ENCODE measurements at places on chromosomes 3 and 15.
A peak's percentile ranks its signal among the peaks of the same experiment; 100 is the strongest.

GRCh38 chr3:110887176-110887575, 184.4 kb upstream of the NECTIN3 start:
- DNase-seq, result no peak

DNA sequence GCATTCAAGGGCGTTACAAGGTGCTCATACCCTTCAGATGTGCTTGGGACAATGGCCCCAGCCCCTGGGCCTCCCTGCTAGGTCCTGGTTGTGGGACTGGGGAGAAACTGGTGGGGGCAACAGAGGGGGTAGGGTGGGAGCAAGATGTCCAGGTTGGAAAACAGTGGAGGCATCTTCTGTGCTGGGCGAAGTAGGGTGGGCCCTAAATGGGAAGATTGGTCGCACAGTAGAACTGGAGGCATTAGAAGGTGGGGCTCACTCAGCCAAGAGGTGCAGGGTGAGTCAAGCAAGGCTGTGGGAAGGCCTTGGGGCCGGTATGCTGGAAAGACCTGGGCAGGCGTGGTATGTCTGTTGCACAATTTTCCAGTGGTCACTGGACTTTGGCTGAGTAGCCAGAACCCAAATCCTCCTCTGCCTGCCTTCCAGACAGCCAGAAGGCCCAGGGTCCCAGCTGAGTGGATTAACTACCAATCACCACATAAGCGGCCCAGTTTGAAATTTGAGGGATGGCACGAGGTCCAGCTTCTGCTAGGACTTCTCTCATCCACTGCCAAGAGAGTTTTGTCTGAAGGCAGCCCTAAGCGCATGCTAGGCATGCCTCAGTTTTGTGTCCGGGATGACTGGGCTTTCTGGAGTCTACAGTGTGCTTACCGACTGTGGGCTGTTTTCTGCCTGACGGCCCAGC, 74.5 kb downstream of the LSM3 start:
- no peak for DNase-seq

GRCh38 chr3:151169262-151169947, 33.6 kb downstream of the GPR171 start:
- no peak for DNase-seq

DNA sequence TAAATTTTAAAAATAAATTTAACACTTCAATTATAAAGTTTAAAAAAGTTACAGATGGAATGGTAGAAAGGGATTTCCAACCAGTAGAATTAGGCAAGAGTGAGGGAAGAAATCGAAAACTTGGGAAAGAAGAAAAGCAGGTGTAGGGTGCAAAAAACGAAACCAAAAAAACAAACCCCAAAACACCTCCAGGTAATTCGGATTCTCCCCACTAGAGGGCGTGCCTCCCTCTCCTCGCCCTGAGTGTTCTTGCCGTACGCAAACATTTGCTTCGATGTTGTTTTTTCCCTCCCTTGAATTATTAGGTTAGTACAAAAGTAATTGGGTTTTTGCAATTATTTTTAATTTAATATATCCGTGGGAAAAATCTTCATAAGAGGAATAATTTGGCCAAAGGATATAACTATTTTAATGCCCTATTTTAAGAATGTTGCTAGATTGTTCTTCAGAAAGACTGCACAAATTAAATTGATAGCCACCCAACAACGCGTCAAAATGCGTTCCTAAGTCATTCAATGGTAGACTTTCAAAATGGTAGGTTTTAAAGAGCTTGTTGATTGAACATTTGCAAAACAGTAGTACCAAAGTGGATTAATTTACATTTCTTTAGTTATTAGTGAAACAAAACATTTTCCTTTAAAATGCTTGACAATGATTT, 63.7 kb downstream of the SLC30A4 start:
- peak; percentile 74 for DNase-seq

- no peak for DNase-seq
Observed at GRCh38 chr3:47404431-47404876, 23.6 kb downstream of the PTPN23 start.

- no peak for DNase-seq
Observed at GRCh38 chr15:42121021-42121420, 26.7 kb upstream of the PLA2G4D start.

GRCh38 chr3:114093596-114093995, 37.1 kb downstream of the QTRT2 start:
- no peak for DNase-seq

DNA sequence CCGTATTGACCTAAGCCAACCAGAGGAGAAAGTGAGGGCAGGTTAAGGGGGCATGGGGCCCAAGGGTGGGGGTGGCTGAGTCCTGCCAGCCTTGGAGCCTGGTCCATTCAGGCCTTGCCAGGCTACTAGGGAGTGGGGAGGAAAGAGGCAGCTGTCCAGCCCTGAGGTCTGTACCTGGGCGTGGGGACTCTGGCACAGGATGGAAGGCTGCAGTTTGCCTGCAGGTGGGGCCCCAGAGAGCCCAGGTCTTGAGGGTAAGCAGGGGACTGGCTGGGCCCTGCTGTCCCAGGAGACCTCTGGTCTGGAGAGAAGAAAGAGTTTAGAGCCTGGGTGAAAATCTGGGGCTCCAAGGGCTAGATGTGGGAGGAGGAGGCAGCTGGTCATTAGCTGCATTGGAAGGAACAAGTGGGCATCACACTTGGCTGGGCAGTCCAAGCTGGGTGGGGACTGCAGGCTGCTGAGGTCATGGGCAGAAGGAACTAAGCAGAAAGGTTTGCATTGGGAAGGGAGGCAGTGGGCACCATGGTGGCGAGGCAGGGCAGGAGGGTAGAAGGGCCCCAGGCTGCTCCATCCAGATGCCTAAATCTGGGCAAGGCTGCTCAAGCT, 108.4 kb downstream of the OXNAD1 start:
- DNase-seq, result no peak

- no peak for DNase-seq
Observed at GRCh38 chr3:17765819-17766472, 23.5 kb upstream of the TBC1D5 start.

- DNase-seq, result no peak
Observed at GRCh38 chr3:149375501-149376196, 1.8 kb downstream of the TM4SF1 start.

DNA sequence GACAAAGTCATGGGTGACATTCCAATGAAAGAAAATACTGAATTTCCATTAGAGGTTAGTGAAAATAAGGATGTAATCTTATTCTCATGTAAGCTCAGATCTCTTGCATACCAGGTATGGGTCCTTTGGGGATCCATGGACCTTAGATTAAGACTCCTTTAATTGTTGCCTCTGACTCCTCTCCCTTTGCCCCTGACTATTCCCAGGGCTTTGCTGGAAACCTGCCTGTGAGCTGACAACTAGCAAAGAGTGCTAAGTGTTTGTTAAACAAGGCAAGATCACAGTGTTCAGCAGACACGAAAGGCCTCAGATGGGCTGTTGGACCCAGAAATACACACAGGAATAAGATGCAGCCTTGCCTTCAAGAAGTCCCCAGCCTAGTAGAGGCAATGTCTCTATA, 32.1 kb downstream of the ACKR2 start:
- no peak for DNase-seq

GRCh38 chr3:178324356-178324755, 211.9 kb upstream of the KCNMB2 start:
- no peak for DNase-seq

- DNase-seq, result no peak
Observed at GRCh38 chr3:121800906-121801305, 34.0 kb downstream of the IQCB1 start.

DNA sequence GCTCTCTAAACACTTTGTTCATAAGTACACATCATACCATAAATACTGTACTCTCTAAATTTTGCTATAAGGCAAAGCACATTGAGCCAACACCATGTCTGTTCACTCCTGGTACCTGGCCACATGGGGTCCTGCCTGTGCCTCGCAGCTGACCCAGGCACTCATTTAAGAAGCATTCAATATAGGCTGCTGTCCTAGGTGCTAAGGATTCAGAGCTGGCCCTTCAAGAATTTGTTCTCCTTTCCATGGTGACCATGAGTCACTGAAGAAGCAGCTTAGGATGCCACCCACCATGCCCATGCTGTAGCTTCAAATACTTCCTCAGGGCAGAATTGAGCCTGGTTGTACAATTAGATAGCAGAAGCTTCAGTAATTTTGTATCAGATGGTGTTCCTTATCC, 119.2 kb upstream of the ZBED2 start:
- no peak for DNase-seq

DNA sequence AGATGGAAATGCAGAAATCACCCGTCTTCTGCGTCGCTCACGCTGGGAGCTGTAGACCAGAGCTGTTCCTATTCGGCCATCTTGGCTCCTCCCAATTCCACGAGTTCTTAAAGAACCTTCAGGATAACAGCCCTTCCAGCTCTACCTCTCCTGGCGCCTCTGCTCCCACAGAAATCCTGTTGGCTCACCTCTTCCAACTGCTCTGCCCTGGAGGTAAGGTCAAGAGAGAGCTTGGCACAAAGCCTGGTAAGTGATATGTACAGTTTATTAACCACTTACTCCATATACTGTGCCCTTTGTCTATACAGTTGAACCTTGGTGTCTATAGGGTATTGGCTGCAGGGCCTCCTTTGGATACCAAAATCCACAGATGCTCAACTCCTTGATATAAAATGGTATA, 17.8 kb upstream of the FGF12 start:
- no peak for DNase-seq

- DNase-seq, result no peak
Observed at GRCh38 chr15:81113861-81114291, 20.2 kb upstream of the CFAP161 start.

- DNase-seq, result no peak
Observed at GRCh38 chr3:152280539-152280938, 11.8 kb downstream of the MBNL1 start.

GRCh38 chr3:141388395-141388794, 20.1 kb downstream of the ZBTB38 start:
- DNase-seq, result no peak

- DNase-seq, result no peak
Observed at GRCh38 chr3:183475016-183475763, 46.8 kb upstream of the MCF2L2 start.

DNA sequence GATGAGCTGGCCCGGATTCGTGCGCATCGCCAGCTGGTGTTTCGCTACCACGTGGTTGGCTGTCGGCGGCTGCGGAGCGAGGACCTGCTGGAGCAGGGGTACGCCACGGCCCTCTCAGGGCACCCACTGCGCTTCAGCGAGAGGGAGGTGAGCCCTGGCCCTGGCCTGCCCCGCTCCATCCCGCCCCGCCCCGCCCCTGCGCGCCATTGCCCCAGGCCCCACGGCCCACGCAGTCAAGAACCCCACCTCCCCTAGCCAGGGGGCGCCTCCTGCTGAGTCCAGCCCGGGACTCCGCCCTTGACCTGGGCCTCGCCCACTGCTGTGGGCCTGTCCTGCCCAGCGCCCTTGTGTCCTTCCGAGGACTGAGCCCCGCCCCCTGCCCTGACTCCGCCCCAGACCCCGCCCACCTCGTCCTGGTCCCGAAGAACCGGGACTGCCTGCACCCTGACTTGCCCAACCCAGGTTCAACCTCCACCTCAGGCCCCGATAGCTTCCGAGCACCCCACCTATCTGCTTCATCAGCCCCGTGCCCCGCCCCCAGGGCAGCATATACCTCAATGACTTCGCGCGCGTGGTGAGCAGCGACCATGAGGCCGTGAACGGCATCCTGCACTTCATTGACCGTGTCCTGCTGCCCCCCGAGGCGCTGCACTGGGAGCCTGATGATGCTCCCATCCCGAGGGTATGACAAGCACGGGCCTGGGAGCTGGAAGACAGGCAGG, 14.8 kb downstream of the NT5DC2 start:
- no peak for DNase-seq

DNA sequence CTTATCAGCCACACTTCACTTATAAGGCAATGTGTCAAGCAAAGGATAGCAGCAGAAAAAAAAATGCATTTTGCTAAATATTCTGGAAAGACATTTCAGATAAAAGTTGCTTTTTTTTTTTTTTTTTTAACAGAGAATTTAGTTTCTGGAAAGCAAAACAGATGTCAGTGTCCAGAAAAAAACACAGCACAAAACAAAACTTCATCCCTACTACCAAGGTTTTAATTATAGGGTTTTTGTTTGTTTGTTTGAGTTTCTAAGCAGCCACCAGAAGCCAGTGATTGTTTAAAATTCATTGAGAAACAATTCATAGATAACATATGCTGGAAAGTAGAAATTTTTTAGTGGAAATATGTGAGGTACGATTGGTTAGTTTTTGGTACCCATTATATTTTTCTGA, 1202.7 kb downstream of the OTOL1 start:
- no peak for DNase-seq

DNA sequence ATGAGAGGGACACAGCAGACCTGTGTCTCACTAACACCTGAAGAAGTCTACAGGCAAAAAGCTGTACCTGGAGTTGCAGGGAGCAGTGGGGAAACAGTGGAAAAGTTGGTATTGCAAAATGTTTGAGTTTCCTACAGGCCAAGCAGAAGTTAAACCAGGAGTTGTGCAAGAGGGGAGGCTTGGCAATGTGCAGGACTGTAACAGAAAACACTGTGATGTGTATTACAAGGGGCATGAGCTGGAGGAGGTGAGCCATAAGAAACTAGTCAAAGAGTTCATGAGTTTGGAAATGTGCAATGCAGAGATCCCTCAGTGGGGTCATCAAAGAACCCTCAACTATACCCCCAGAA, 47.1 kb upstream of the SERPINI2 start:
- DNase-seq, result no peak

DNA sequence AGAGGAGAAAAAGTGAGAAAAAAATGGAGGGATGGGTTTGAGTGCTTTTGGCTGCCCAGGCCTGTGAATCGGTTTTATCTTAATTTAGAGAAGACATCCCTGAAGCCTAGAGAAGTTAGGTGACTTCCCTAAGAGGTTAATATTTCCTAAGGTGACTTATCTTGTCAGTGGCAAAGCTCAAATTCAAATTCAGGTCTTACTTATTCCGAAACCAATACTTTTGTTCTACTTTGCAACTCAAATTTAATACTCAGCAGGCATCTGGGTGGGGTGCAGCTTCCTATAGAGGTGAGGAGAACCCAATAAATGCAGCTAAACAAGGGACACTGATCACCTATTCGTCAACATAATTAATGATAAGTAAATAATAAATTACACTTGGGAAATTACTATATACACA, 54.9 kb upstream of the MYRIP start:
- DNase-seq, result no peak

- no peak for DNase-seq
Observed at GRCh38 chr3:71951361-71951760, 166.4 kb upstream of the PROK2 start.

DNA sequence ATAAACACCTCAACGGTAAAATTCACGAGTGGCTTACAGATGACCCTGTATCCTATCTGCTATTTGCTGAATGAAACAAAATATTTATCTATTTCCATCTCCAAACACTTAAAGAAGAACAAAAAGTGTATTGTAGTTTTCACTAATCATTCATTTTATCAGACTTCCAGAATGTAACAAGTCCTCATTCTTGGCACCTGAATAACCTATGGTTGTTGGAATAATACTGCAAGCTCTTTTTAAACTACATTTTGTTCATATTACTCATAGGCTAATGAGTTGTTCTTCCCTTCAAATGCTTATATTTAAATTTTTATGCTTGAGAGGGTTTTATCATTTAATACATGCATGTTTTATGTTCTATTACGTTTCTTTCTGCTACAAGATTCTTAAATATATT, 1434.1 kb downstream of the SI start:
- no peak for DNase-seq

- DNase-seq, result no peak
Observed at GRCh38 chr3:164007765-164008164, 1070.5 kb downstream of the SI start.

GRCh38 chr3:133475245-133476010, 75.6 kb downstream of the BFSP2 start:
- DNase-seq, result peak; percentile 38
